ENCODE measurements at places on chromosomes 1 and 21. TPM values are rescaled to one million over a fixed set of nuclear protein-coding genes. Genes with fewer than 3 reads are reported as not detected.

DNA sequence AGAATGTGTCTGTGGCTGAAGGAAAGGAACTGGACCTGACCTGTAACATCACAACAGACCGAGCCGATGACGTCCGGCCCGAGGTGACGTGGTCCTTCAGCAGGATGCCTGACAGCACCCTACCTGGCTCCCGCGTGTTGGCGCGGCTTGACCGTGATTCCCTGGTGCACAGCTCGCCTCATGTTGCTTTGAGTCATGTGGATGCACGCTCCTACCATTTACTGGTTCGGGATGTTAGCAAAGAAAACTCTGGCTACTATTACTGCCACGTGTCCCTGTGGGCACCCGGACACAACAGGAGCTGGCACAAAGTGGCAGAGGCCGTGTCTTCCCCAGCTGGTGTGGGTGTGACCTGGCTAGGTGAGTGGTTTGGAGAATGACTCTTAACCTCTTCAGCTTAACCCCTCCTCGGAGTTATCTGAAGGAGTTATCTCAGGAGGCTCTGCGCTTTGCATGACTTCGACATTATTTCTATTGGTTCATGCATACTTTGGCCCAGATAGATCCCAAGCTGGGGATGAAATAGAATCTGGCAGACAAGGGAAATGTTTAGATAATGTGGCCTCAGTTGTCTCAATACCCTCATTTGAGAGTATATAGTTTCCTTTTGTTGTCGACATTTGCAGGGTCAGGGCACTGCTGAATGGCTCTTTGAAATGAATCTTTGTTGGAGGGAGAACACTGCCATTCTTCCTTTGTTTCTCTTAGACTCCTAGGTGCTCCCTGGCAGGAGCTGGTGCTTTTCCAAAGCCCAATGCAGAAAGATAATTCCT, 39.7 kb downstream of the PTGFRN start:
- DNase-seq = no peak

GRCh38 chr1:119004129-119004527, 16.0 kb upstream of the TBX15 start:
- DNase-seq = no peak

- no peak for DNase-seq
These were observed 20.5 kb downstream of the RHOU start for GRCh38 chr1:228755800-228756199.

DNA sequence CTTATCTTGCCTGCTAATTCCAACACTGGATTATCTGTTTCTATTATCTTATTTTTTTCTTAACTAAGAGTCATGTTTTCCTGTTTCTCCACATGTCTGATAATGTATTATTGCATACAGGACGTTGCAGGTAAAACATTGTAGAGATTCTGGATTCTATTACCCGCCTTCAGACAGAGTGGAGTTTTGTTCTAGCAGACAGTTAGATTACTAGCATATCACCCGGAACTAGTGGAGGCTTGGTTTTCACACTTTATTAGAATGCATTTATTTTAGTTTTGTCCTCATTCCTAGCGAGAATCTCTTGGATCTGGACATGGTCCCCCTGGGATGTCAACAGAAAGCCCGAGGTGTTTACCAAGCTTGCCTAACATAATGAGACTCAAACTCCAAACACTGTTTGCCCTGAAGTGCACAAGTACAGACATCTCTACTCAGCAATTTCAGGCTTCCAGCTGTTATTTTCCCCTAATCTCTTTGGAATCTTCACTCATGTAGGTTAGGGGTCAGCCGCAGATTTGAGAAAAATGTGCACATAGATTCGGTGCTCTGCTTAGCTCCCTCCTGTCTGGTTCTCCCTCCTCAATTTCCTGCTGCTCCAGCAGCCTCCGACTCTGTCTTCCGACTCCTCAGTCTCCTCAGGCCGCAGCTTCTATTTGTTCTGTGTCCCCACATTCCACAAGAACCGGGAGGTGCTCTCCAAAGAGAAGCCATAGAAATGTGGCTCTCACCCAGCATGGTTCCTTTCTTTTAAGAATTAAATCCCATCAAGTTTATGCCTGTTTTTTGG, 36.8 kb upstream of the PTPRF start:
- DNase-seq = peak; percentile 83

DNA sequence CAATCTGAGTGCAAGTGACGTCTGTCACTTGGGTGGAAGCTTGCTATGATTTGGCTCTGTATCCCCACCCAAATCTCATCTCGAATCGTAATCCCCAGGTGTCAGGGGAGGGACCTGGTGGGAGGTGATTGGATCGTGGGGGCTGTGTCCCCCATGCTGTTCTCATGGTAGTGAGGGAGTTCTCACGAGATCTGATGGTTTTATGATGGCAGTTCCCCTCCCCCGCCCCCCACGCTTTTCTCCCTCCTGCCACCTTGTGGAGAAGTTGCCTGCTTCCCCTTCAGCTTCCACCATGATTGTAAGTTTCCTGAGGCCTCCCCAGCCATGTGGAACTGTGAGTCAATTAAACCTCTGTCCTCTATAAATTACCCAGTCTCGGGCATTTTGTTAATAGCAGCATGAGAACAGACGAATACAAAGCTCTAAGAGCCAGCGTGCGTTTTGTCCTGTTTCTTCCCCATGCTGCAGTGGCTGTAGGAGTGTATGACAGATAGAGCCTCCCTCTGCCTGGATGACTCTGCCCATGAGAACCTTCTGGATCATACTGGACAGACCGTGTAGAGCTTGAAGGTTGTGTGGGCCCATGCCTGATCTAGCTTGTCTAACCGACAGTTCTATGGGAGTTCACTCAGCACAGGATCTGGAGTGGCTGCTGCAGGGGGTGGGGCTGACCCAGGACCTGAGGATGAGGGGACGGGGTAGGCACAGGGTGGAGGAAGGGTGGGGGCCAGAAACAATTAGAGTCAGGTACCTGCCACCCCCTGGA, 139.7 kb upstream of the ERRFI1 start:
- no peak for DNase-seq

GRCh38 chr1:84163123-84163931, 19.3 kb downstream of the PRKACB start:
- DNase-seq = peak; percentile 67

PLEKHA6 gene
- 2.9 TPM for total RNA-seq

SYNC gene
- 56.0 TPM for total RNA-seq

Measured in fibroblast of villous mesenchyme (primary cell).